ENCODE measurements at places on chromosomes 7 and 10. TPM values are rescaled to one million over a fixed set of nuclear protein-coding genes. Genes with fewer than 3 reads are reported as not detected.

DNA sequence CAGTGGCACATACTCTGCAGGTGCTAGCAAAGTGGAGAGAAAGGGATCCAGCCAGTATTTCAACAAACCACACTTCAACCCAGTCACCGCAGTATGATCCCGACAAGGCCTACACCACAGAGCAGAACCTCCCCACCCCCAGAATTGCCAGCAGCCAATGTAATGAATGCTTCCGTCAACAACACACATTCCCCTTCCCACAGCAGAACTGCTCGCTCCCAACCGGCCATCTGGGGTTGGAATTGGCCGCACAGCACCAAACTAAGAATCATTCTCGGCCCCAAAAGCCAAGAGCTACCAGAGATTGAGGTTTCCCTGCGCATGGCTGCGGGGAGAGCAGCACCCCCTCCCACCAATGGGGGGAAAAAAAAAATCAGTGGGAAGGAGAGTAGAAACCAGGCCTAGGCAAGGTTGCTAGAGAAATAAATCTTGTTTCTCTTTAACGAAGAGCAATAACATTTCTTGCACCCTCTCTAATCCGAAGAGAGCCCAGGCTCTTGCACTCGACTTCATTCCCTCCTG, 1.1 kb downstream of the WASL start:
- peak; percentile 68 for DNase-seq

DNA sequence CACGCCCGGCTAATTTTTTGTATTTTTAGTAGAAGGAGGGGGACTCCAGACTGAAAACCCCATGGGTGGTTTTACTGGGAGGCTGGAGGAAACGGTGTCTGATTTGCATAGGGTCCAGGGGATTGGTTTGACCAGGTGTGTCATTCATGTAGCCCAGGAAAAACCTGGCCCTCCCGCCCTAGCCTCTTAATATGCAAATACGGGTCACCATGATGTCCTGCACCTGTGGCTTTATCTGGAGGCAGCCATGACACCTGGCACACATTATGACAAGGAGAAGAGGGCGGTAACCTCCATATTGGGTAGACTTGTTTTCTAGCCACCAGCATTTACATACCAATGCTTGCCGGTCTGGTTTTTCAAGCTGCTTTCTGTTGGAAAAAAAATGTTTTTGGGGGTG, 68.0 kb downstream of the TRIL start:
- no peak for DNase-seq

DNA sequence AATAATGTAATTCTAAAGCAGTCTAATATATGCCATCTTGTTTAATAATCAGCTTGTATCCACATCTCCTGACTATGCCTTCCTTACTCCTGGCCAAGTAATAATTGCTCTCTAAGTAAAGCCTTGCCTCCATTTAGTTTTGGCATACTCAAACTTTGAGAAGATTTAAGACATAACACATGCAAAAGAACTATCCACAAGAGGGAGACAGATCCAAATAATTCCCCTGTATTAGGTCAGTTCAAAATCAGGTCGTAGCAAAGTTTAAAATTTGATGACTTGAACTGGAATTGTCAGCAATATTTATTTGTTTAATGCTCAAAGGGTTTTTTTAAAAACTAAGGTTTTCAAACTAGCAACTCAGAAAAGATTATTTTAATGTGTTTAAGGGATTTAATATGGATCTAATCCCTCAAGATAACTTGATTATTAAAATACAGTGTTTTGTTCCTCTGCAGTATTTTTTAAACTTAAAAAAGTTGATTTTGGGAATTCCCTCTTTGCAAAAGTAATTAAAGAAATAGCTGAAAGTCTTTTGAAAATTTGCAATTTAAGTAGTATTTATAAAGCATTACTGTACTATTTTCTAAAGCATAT, 95.3 kb downstream of the HDAC9 start:
- no peak for DNase-seq

DNA sequence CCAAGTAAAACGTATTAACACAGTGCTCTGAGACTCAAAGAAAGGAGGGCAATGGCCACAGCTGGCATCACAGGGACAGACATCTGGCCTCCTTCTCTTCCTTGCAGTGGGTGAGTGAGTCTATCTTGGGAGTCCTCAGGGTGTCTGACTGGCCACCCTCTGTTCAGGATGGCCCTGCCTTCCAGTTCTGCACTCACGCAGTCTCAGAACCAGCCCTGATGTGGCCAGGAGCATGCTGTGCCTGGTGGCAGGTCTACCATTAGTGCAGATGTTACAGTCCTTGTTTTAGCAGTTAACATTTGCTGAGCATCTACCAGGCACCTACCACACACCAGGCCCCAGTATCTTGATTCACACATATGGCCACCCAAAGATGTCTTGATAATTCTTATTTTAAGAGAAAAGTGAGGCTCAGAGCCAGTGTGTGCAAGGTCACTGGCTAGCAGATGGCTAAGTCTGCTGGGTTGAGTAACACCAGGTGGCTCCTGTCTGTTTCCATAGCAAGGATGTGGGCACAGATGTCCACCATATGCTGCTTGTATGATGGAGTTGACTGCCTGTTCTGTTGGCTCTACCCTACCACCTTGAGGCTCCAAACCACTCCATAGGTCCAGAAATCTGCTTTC, 23.2 kb upstream of the ARHGAP22 start:
- DNase-seq = no peak

ASIC3 gene
- 2.9 TPM for total RNA-seq
